ENCODE measurements at places on chromosomes 7 and 10.

- DNase-seq = no peak
These were observed 6.4 kb upstream of the MKRN1 start for GRCh38 chr7:140485500-140486265.

GRCh38 chr7:131843898-131844331, 287.5 kb upstream of the PODXL start:
- DNase-seq = no peak

- DNase-seq = peak; percentile 96
These were observed 53.9 kb upstream of the CREB5 start for GRCh38 chr7:28358423-28358868.

DNA sequence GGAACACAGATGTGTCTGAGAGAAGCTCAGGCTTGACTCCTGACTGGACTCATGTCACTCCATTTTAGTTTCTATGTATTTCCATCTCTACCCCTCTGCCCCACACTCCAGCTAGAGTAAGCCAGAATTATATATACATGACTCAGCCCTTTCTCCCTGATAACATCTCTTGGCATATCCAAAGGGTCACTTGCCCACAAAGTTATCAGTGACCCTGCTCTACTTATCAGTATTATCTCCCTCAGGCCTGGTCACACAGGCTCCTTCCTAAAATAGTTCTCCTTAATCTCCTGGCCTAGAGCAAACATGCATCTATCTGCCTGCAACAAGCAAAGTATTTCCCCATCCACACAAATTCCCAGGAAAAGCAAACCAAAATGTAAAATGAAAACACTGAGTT, 598.3 kb downstream of the SUGCT start:
- no peak for DNase-seq

- no peak for DNase-seq
These were observed 36.9 kb downstream of the AKR1B1 start for GRCh38 chr7:134422008-134422407.

GRCh38 chr7:94748376-94748775, 92.4 kb upstream of the SGCE start:
- no peak for DNase-seq

DNA sequence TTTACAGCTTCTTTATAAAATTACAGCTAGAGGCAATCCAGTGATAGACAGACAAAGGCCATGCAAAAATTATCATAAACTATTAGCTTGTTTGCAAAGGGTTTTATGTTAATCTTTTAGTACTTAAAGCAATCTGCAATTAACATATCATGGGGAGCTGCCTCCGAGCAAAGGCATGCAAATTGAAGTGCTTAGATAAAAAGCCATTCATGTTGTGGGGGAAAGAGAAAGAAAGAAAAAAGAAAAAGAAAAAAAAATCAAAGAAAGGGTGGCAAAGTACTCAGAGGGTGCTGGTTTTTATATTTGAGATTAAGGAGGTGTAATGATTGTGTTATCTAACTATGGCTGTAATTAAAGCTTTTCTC, 799.5 kb downstream of the LRMDA start:
- DNase-seq = no peak

- no peak for DNase-seq
These were observed 24.3 kb downstream of the PLEKHS1 start for GRCh38 chr10:113775686-113776294.

DNA sequence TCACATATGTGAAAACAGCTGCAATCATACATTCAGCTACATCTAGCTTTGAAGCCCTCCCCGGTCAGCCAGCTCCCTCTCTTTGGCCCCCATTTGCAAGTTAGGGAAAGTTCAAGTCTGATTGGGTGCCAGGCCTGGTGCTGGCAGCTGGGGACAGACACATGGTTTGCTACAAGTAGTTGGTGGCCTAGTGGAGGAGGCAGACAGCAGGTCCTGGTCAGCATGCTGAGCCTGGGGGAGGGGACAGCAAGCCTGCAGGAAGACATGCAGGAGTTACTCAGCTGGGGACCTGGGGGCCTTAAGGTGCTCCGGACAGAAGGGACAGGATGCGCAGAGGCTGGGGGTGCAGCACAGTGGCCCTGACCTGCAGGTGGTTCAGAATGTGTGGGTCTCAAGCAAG, 956.9 kb upstream of the ZNF722 start:
- DNase-seq = no peak

GRCh38 chr10:1536341-1536740, 201.0 kb downstream of the ADARB2 start:
- DNase-seq = no peak

GRCh38 chr10:128751284-128751683, 625.1 kb upstream of the MKI67 start:
- no peak for DNase-seq

GRCh38 chr7:158738841-158739240, 34.2 kb upstream of the NCAPG2 start:
- DNase-seq = no peak

DNA sequence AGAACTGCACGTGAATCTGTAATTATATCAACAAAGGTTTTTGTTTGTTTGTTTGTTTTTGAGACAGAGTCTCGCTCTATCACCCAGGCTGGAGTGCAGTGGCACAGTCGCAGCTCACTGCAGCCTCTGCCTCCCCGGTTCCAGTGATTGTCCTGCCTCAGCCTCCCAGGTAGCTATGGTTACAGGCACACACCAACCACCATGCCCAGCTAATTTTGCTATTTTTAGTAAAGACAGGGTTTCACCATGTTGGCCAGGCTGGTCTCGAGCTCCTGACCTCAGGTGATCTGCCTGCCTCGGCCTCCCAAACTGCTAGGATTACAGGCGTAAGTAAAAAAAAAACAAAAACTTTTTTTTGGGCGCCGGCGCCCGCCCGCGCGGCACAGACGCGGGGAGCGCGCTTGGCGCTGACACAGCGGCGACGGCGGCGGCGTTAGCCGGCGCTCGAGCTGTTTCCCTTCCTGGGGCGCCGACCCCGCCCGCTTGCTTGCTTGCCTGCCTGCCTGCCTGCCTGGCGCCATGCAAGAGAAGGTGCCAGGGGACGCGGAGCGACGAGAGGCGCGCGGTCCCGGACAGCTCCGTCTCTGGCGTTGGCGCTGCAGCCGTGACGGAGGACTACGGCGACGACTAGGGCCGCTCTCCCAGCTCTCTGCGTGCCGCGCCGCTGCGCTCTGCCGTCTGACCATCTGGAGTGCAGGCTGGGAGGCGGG, 171.4 kb upstream of the NUPR2 start:
- no peak for DNase-seq

DNA sequence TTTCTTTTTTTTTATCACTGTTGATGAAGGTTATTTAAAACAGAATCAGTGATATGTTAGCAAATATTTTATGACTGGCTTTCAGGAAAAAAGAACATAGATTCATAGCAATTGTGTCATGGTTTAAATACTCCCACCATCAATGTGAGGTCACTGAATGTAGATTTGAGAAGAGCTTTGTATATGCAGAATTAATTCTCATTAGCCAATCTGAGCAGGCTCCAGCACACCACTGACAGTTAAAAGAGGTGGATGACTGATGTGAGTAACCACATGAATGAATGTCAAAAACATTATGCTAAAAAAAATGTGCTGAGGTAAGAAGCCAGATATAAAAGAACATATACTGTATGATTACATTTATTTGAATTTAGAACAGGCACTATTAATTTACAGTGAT, 174.8 kb upstream of the KAT6B start:
- DNase-seq = no peak

- DNase-seq = no peak
These were observed 156.3 kb upstream of the SEMA3C start for GRCh38 chr7:81075150-81075549.

- no peak for DNase-seq
These were observed 373.5 kb downstream of the KCNMA1 start for GRCh38 chr10:77264107-77264506.

- peak; percentile 77 for DNase-seq
These were observed 17.6 kb downstream of the ZDHHC16 start for GRCh38 chr10:97463363-97464132.

DNA sequence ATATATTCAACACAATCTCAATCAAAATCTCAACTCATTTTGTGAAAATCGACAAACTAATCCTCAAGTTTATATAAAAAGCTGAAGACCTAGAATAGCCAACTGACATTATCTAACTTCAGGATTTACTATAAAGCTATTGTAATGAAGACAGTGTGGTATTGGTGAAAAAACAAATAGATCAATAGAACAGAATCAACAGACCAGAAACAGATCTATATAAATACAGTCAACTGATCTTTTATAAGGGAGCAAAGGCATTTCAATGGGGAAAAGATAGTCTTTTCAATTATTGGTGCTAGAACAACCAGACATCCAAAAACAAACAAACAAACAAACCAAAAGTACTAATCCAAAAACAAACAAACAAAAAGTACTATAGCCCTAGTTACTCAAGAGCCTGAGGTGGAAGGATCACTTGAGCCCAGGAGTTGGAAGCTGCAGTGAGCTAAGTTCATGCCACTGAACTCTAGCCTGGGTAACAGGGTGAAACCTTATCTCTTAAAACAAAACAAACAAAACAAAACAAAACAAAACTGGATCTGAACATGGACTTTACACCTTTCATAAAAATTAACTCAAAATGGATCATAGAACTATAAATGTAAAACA, 26.6 kb upstream of the AKR1D1 start:
- no peak for DNase-seq

- no peak for DNase-seq
These were observed 438.5 kb downstream of the CCSER2 start for GRCh38 chr10:84766923-84767322.

GRCh38 chr10:62230344-62231121, 38.1 kb downstream of the RTKN2 start:
- DNase-seq = no peak

DNA sequence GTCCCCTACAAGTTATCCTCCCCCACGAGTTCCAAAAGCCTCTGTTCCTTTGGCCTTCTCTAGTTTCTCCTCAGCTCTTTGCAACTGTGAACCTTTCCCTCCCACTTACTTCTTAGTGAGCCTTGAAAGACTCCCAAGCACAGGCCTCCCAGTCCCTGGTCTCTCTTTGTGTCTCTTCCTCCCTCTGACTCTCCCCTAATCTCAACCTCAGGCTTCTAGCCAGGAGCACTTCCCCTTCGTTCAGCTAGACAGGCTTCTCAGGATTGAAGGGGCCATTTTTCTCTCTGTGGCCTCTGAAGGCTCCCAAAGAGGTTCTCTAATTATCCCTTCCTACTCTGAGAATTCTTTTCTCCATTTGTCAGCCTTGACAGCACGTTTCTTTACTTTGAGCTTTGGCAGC, 50.2 kb upstream of the PHYHIPL start:
- DNase-seq = no peak

DNA sequence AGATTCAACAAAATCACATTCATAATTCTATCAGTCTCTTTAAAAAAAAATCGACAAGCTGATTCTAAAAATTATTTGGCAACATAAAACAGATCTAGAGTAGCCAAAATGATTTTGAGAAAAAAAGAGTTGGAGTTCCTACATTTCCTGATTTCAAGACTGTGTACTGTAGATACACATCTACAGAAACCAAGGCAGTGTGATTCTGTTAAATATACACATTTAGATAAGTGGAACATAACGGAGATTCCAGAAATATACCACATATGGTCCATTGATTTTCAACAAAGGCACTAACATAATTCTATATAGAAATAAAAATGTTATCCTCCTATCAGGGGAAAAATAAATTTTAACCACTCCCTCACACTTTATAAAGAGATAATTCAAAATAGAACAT, 467.0 kb downstream of the ADRA2A start:
- no peak for DNase-seq

DNA sequence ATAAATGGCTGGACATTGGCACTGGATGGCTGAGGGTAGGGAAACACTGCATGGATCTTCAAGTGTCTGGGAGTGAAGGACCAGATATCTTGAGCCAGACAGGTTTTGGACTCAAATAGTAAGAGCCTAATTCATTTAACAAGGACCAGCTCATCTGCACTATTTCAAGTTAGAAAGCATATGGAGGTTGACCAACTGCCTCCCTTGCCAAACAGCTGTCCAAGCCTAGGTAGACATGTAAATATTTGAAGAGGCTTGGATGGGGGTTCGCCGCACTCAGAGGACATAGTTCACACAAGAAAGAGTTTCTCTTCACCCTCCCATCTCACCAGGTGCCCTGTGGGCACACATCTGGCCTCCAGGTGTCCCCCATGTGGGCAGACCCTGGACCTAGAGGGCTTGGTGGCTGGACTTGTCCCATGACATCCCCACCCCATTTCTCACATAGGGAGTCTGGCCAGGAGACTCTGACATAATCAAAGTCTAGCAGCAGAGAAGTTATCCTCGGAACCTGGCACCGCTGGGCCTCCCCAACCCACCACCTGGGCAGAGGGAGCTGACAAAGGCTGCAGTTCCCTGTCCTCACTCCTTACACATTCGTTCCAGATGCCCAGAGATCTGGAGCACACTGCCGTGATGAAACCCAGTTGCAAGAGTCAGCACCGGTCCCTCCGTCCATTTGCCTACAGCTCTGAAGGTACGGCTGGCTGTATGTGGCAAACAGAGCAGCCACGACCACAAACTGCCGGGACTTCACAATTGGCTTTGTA, 116.9 kb upstream of the GDF10 start:
- DNase-seq = no peak

GRCh38 chr7:128742206-128742605, 3.0 kb downstream of the CALU start:
- DNase-seq = peak; percentile 51

DNA sequence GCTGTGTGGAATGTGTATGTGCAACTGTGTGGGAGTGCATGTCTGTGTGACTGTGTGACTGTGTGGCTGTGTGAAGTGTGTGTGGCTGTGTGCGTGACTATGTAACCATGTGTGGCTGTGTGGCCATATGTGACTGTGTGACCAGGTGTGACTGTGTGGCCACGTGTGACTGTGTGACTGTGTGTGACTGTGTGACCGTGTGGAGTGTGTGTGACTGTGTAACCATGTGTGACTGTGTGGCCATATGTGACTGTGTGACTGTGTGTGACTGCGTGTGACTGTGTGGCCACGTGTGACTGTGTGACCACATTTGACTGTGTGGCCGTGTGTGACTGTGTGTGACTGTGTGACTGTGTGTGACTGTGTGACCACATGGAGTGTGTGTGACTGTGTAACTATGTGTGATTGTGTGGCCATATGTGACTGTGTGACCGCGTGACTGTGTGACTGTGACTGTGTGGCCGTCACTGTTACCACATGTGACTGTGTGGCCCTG, 502.9 kb downstream of the DNAJB6 start:
- no peak for DNase-seq

- DNase-seq = no peak
These were observed 120.6 kb downstream of the CPED1 start for GRCh38 chr7:121109145-121109544.

DNA sequence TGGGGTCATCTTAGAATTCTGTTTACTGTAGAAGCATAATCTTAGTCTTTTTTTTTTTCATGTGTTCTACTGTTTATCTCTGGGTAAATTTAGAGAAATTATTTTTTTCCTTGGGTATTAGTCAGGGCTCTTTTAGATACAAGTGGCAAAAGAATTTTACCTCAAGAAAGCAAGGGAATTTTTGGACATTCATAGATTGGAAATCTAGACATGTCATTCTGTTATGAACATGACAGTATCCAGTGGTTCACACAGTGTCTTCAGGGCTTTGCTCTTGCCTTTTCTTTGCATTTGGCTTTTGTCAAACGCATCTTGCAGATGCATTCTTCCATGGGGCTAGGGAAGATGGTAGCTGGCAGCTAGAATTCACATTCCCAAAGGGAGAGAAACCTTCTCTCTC, 13.7 kb upstream of the TAS2R41 start:
- no peak for DNase-seq

GRCh38 chr10:122541541-122542002, 19.0 kb upstream of the DMBT1 start:
- no peak for DNase-seq
